ENCODE measurements at places on chromosomes 4 and X. TPM values are rescaled to one million over a fixed set of nuclear protein-coding genes. Genes with fewer than 3 reads are reported as not detected.
A peak's percentile ranks its signal among the peaks of the same experiment; 100 is the strongest.

DNA sequence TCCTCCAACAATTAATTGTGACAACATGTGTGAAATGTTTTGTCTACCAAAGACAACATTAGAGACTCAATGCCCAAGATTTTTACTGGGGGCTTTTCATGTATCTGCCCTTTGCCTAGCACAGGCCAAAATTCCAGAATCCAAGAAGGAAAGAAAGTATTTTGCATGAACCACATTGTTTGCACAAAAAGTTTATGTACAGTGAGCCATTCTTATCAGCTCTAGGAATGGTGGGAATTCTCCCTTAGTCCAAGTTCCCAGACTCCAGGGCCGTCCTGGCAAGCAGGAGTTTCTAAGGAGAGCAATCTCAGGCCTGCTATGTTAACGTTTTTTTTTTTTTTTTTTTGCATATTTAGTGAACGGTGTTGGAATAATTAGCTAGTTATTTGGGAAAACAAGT lies 21.6 kb downstream of the GPRASP1 start:
- no peaks in the 10 kb centered on the region for H3K4me1 ChIP-seq
- no peak overlapping the region for H3K4me3 ChIP-seq
- DNase-seq, result no peak
- peaks cover 4% of the 10 kb centered on the region for H3K36me3 ChIP-seq

DNA sequence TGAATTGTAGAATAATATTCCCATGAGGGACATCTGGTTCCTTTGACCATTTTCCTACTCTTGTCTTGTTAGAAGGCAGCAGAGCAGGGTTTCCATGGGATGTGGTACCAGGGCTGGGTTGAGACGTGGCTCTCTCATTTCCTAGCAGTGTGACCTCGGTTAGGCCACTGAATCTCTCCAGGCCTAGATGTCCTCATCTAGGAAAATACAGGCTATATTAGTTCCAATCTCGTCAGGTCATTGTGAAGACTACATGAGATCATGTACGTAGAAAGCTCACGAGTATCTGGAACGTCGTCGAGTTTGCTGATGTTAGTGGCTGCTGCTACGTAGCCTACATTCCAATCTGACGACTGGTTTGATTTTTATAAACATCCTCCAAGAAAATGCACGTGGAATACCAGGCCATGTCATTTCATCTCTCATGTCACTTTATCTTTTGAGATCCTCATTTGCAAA lies 278.2 kb upstream of the GATB start:
- no peak overlapping the region for H3K4me3 ChIP-seq
- DNase-seq, result no peak
- H3K4me1 ChIP-seq, result no peaks in the 10 kb centered on the region

DNA sequence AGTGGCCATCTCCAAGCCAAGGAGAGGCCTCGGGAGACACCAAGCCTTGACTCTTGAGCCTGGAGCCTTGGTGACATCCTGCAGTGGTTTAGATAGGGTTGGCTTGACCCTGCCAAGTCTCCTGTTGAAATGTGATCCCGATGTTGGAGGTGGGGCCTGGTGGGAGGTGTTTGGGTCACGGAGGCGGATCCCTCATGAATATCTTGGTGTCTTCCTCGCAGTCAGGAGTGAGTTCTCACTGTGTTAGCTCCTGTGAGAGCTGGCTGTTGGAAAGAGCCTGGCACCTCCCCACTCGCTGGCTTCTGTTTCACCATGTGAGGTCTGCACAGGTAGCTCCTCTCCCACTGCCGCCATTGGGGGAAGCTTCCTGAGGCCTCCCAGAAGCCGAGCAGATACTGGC lies 38.8 kb downstream of the ADRA2C start:
- H3K27me3 ChIP-seq, result peaks cover 9% of the 10 kb centered on the region
- no peaks in the 10 kb centered on the region for H3K36me3 ChIP-seq
- no peaks in the 10 kb centered on the region for H3K4me1 ChIP-seq
- no peak for DNase-seq
- no peak overlapping the region for H3K4me3 ChIP-seq

DNA sequence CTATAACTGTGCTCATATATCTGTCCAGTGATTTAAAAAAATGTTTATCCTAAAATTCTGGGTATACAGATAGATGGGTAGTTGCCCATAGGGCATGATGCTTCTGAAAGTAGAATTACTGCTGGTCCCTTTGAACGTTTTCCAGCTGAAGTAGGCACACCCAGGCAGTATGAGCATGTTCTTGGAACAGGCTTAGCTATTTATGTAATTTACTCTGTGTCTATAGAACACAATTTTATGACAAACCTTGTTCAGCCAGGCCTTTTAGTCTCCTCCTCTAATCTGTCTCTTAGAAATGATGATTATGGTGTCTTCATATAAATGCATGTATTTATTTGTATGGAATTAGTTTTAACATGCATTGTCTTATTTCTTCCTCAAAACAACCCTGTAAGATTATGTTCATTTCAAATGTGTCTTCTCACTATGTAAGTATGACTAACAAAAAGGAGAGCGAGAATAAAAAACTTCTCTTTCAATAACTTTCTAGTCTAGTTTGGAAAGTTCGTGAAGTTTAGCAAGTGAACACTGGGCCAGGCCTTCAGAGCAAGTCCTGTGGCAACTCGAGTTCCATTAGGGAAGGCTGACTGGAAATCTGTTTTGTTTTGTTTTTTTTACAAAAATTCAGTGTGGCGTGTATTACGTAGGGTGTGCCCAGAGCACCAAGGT lies 142.0 kb downstream of the AFF1 start:
- DNase-seq, result no peak
- no peak overlapping the region for H3K4me3 ChIP-seq
- H3K27me3 ChIP-seq, result no peaks in the 10 kb centered on the region
- no peak overlapping the region for H3K27ac ChIP-seq

GRCh38 chrX:149504226-149504914 lies 736 bp downstream of the IDS start:
- peak overlapping the region; percentile 100 for H3K4me3 ChIP-seq
- no peaks in the 10 kb centered on the region for H3K27me3 ChIP-seq
- peaks cover 44% of the 10 kb centered on the region for H3K4me1 ChIP-seq
- H3K36me3 ChIP-seq, result peaks cover 28% of the 10 kb centered on the region
- DNase-seq, result peak; percentile 89
- H3K27ac ChIP-seq, result peak overlapping the region; percentile 99

DNA sequence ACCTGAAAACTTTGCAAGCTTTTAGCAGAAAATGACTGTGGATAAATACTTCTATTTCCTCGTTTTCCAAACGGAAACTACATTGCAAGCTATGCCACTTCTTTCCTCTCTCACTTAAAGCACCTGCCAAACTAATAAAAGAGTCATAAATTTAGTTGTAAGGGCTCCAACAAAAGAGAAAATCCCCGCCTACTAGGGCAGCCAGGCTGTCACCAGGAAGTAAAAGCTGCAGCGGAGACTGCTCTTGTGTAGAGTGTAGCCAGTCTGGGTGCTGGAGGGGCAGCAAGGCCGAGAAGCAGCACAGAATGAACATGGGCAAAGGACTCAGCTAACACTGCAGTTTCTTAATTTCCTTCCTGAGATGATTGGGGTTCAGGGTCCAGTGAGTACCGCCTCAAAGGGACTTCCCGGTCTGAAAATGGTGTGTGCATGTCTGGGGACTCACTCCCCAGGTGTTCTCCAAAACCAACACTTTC lies 89.3 kb upstream of the MAML3 start:
- peaks cover 23% of the 10 kb centered on the region for H3K4me1 ChIP-seq
- H3K27me3 ChIP-seq, result peaks cover 12% of the 10 kb centered on the region
- no peaks in the 10 kb centered on the region for H3K36me3 ChIP-seq

DNA sequence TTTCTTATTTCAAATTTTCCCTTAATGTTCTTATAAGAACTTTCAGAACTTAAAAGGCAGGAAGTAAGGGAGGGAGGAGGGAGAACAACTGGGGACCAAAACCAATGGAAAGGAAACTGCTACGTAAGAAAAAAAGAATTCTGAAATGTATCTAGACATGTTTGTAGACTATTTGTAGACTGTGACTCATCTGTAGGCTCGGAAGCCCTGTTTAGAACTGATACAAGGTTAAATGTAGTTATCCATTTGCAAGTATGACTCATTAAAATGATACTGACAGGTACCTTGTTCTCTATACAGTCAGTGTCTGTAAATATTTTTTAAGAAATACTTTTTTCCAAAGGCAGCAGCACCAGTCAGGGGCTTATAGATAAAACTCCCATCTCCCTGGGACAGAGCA lies 202.0 kb downstream of the DHX15 start:
- no peak for DNase-seq
- H3K36me3 ChIP-seq, result no peaks in the 10 kb centered on the region
- H3K27me3 ChIP-seq, result no peaks in the 10 kb centered on the region
- no peaks in the 10 kb centered on the region for H3K4me1 ChIP-seq

DNA sequence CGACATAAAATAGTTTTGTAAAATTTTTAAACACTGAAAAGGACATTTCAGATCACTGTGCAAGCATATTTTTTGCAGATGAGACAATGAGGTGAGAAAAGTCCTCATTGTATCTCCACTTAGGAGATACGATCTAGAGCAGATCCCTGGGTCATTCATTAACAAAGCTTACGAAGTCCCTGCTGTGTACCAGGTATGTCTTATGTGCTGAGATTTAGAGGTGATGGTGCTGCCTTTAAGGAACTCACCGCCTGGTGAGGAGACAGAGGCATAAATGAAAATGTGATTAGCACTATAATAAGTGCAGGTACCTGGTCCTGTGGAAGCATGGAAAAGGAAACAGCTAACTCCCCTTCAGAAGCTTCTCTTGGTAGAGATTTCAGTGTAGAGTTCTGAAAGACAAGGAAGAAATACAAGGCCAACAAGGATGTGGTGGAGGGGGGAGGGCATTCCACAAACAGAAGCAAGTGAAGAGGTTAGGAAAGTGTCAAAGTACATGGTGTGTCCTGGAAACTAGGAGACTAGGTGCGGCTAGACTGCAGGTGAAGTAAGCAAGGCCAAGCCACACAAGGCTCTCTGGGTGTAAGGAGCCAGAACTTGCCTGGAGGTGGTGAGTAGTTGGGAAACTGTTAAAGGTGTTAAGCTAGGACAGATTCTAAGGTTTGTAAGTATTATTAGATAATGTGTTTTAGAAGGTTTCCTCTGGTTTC lies 1.5 kb upstream of the NDNF start:
- H3K36me3 ChIP-seq, result no peaks in the 10 kb centered on the region
- peaks cover 69% of the 10 kb centered on the region for H3K27me3 ChIP-seq
- H3K27ac ChIP-seq, result no peak overlapping the region
- no peak for DNase-seq

DNA sequence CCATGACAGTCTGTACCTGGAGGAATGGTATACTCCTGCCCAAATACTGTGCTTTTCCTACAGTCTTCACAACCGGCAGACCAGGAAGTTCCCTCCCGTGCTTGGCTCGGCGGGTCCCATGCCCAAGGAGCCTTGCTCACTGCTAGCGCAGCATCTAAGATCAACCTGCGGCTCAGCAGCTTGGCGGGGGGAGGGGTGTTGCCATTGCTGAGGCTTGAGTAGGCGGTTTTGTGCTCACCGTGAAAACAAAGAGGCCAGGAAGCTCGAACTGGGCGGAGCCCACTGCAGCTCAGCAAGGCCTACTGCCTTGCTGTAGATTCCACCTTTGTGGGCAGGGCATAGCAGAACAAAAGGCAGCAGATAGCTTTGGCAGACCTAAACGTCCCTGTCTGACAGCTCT lies 152.7 kb downstream of the TEX11 start:
- peak overlapping the region; percentile 64 for H3K27ac ChIP-seq
- H3K4me3 ChIP-seq, result peak overlapping the region; percentile 30
- peaks cover 14% of the 10 kb centered on the region for H3K36me3 ChIP-seq
- peaks cover 26% of the 10 kb centered on the region for H3K4me1 ChIP-seq
- peaks cover 7% of the 10 kb centered on the region for H3K27me3 ChIP-seq

Gene C1QTNF7
- total RNA-seq, result not detected

Gene NUDT11
- 1.5 TPM for total RNA-seq

Data from activated CD8-positive, alpha-beta memory T cell treated with anti-CD3 and anti-CD28 coated beads, Interleukin-2, amount 10 ng/mL, durations not matched to agents 7 days and 5 days (primary cell).